ENCODE measurements at places on chromosomes 3 and 15.

- DNase-seq: no peak
Measured at GRCh38 chr15:49693498-49693897, 72.7 kb downstream of the DTWD1 start.

DNA sequence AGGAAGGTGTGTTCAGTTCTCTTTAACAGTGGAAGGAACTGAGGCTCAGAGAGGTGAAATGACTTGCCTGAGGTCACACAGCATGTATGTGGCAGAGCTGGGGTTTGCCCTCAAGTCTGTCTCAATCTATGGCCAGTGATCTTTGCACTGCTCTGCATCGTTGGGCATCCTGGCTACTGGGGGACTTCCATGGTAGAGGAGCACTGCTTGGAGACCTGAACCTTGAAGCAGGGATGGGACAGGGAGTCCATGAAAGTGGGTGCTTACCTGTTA is 2.0 kb downstream of the CORO2B start:
- no peak for DNase-seq

- DNase-seq: no peak
Measured at GRCh38 chr3:8368598-8368997, 133.0 kb upstream of the LMCD1 start.

GRCh38 chr3:130795396-130795795 is 48.8 kb upstream of the PIK3R4 start:
- DNase-seq: no peak

- DNase-seq: peak; percentile 39
Measured at GRCh38 chr3:187000711-187001151, 70.4 kb downstream of the ST6GAL1 start.

DNA sequence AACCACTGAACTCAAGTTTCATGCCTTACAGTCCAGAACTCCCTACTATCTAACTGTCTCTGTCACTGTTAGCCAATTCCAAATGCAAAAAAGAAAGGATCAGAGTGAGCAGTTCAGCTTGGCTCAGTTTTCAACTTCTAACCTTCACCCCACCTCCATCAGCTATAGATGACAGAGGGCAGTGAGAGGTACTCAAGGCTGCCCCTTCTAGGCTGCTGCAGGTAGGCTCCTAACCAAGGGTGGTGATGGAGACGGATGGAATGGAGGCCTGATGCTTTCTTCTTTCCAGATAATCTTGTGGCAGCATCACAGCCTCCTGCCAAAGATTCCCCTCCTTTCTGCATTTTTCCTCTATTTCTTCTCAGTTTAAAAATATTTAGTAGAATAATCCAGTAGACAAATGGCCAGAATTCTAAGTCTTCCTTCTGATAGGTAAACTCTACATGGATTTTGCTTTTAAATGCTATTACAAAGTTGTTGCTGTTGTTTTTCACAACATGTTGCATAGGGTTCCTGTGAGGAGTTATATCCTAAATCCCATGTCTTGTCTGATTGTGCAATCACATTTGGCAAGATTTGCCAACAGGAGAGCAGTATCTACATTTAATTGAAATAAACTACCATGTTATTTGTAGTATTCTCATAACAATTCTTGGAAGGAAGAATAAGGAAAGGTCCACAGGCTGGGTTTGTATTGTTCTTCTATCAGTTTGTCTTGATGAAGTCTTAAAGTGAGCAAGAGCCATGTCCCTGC is 301.6 kb upstream of the TRIM42 start:
- no peak for DNase-seq

DNA sequence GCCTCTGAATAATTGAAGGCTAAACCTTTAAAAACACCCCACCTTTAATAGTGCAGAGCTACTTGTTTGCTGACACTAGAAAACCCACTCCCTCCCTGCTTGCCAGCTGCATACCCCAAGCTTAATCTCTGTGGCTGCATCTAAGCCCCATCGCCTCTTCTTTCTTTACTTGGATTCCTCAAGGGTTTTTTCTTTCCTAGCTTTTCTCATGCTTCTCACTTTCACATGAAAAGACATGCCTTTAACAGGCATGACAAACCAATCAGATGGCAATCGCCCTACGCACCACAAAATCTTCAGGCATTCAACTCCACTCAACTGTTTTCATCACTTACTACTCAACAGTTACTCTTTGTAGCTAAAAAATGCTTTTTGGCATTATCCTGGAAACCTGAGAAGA is 77.5 kb downstream of the PLD1 start:
- DNase-seq: no peak

- DNase-seq: no peak
Measured at GRCh38 chr3:144583871-144584270, 612.2 kb downstream of the DIPK2A start.
